ENCODE measurements at places on chromosomes 2 and 18. TPM values are rescaled to one million over a fixed set of nuclear protein-coding genes. Genes with fewer than 3 reads are reported as not detected.

GRCh38 chr18:811892-812375 is at the start of gene YES1:
YES1 (minus strand) TSS chr18:812242; CDS start chr18:756827, 55,415 bp downstream.
- peak; percentile 80 for DNase-seq
- no peaks in the 10 kb centered on the region for H3K27me3 ChIP-seq
- H3K36me3 ChIP-seq, result no peaks in the 10 kb centered on the region

GRCh38 chr2:59969161-59969560 is 584.3 kb downstream of the BCL11A start:
- no peaks in the 10 kb centered on the region for H3K4me1 ChIP-seq
- no peaks in the 10 kb centered on the region for H3K36me3 ChIP-seq
- H3K4me3 ChIP-seq, result no peak overlapping the region
- H3K27me3 ChIP-seq, result no peaks in the 10 kb centered on the region
- H3K27ac ChIP-seq, result no peak overlapping the region

Gene CRYGD
- not detected for total RNA-seq

GRCh38 chr2:134457765-134458472 is 204.0 kb downstream of the MGAT5 start:
- no peaks in the 10 kb centered on the region for H3K36me3 ChIP-seq
- no peak overlapping the region for H3K4me3 ChIP-seq
- DNase-seq, result no peak

- H3K27me3 ChIP-seq, result no peaks in the 10 kb centered on the region
- H3K4me1 ChIP-seq, result no peaks in the 10 kb centered on the region
- no peak overlapping the region for H3K4me3 ChIP-seq
- DNase-seq, result no peak
Observed at GRCh38 chr2:169782513-169782912, 16.2 kb upstream of the SSB start.

Data from Caco-2 (cell line).